ENCODE measurements at places on chromosomes 1 and 21.

DNA sequence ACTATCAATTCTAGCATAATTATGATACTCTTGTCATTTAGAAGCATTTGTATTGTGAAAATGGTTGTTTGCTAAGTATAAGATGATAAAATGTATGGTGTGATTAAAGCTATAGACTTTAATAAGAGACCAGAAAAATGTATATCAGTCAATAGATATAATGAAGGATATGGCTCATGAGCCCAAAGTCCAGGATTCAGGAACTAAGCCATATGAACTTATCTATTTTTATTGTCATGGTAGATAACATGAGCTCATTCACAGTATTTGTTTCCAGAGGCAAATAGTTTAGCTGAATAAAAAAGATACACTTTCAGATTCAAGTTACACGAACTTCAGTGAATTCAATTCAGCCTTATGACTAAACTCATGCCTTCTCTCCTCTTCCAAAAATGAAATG, 32.7 kb downstream of the PRDX6 start:
- no peak for DNase-seq

DNA sequence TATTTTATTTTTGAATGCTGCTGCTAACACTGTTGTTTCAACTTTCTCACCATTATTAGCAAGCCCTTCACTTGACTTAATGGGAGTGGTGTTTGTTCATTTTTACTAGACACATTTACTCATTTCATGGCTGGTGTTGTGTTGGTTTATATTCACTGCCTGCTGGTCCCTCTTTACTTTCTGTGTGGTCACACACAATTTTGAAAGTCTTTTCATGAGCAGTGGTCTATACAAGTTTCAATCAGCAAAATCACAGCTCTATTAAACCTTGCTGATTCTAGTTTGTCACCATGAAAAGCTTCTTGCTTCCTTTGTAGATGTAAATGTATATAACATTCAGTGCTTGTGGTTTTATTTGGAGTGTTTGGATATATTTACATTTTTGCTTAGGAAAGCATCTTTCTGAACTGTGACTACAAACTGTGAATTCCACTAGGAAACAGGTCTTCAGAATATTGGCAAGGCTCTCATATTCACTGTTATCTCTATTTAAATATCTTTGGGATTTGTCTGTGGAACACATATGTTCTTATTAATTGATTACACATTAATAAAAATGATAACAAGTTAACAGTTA, 22.8 kb downstream of the ATP6V1G3 start:
- DNase-seq = no peak

DNA sequence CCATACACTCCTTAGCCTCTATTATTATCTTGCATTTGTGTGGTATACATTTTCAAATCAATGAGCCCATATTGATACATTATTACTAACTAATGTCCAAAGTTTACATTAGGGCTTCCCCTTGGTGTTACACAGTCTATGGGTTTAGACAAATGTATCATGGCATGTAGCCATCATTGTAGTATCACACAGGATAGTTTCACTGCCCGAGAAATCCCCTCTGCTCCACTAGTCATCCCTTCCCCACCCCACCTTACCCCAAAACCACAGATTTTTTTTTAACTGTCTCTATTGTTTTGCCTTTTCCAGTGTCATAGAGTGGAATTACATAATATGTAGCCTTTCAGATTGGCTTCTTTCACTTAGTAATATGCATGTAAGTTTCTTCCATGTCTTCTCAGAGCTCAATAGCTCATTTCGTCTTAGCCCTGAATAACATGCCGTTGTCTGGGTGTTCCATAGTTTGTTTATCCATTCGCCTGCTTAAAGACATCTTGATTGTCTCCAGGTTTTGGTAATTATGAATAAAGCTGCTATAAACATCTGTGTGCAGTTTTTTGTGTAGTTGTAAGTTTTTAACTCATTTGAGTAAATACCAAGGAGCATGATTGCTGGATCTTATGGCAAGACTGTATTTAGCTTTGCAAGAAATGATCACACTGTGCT, 86.4 kb upstream of the LYST start:
- DNase-seq = no peak

DNA sequence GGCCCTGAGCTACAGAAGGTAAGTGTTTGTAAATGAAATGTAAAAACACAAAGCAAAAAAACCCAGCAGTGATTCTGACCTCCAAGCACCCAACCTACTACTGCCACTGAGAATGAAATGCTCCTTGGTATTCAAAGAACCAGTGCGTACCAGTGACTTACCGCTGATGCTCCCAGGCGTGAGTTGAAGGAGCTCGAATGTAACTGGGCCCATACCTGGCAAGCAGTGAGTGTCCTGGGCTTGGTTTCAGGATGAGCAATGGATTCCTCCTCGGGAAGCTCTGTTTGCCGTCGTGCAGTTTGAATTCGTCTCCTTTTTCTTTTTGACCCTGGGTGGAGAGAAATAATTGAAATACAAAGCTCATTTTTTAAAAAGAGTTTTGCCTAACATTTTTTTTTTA, 121.9 kb downstream of the ATG4C start:
- DNase-seq = no peak

DNA sequence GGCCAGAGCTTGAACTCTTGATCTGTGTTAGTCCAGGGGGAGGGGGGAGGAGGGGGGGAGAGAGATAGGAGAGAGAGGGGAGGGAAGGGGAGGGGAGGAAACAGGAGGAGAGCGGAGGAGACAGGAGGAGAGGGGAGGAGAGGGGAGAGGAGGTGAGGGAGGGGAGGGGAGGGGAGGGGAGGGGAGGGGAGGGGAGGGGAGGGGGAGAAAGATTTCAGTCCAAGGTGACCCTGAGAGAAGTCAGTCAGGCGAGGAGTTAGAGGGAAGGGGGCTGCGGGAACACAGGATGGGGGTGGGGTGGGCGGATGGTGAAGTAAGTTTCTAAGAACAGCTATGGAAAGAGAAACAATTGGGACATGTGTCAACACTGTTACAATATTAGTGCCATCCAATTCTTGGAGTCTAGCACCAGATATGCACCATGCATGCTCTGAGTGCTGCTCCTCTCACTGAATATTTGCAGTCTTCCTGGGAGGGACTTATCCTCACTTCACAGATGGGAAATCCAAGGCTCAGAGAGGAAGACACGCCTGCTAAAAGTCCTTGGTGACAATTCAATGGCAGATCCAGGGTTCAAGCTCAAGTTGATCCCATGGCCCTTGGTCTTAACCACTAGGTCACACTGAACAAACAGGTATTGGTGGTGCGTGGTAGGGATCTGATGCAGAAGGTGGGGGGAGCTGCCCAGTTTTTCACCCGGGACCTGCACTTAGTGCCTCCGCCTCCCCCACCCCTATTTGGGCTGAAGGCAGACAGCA, 42.5 kb upstream of the ECE1 start:
- no peak for DNase-seq

GRCh38 chr1:244271691-244272308, 179.9 kb downstream of the ADSS2 start:
- no peak for DNase-seq

GRCh38 chr1:153393926-153394325, 3.1 kb upstream of the S100A8 start:
- no peak for DNase-seq

GRCh38 chr1:221858818-221859611, 117.1 kb upstream of the DUSP10 start:
- DNase-seq = no peak

- no peak for DNase-seq
These were observed 17.1 kb upstream of the MPZL1 start for GRCh38 chr1:167704715-167705114.

GRCh38 chr1:1954015-1954414, 34.9 kb upstream of the TMEM52 start:
- no peak for DNase-seq
